ENCODE measurements at places on chromosomes 13 and 19.
A peak's percentile ranks its signal among the peaks of the same experiment; 100 is the strongest.

DNA sequence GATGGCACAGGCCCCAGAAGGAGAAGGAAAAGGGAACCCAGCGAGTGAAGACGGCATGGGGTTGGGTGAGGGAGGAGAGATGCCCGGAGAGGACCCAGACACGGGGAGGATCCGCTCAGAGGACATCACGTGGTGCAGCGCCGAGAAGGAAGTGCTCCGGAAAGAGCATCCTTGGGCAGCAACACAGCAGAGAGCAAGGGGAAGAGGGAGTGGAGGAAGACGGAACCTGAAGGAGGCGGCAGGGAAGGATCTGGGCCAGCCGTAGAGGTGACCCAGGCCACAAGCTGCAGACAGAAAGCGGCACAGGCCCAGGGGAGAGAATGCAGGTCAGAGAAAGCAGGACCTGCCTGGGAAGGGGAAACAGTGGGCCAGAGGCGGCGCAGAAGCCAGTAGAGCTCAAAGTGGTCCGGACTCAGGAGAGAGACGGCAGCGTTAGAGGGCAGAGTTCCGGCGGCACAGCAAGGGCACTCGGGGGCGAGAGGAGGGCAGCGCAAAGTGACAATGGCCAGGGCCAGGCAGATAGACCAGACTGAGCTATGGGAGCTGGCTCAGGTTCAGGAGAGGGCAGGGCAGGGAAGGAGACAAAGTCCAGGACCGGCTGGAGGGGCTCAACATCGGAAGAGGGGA, 1.1 kb downstream of the PPP1R12C start:
- peak; percentile 35 for DNase-seq

GRCh38 chr13:89554801-89555200, 1792.7 kb upstream of the MIR17HG start:
- no peak for DNase-seq

DNA sequence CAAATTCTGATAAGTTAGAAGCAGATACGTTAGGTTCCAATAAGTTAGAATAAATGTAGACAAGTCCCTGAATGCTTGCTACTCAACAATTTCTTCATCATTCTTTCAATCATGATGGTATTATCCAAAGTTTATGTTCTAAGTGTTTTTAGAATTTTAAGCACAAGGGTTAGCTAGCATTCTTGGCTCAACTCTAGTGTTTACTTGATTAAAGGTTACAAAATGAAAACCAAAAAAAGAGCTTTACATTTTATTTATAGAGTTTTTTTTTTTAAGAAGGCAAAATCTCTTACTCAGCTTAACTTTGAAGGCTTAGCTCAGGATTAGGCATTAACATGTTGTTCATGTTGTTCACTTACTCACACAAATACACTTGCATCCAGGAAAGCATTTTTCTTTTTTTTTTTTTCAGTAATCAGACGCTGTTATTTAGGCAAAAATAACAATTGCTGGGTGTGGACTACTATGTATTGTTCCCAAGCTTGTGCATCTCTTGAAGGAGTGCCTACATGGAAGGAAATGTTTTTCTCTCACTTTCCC, 420.6 kb downstream of the DCT start:
- no peak for DNase-seq

- no peak for DNase-seq
Observed at GRCh38 chr19:3250675-3251074, 26.2 kb downstream of the CELF5 start.

- no peak for DNase-seq
Observed at GRCh38 chr19:21751384-21751783, 16.0 kb downstream of the ZNF100 start.

DNA sequence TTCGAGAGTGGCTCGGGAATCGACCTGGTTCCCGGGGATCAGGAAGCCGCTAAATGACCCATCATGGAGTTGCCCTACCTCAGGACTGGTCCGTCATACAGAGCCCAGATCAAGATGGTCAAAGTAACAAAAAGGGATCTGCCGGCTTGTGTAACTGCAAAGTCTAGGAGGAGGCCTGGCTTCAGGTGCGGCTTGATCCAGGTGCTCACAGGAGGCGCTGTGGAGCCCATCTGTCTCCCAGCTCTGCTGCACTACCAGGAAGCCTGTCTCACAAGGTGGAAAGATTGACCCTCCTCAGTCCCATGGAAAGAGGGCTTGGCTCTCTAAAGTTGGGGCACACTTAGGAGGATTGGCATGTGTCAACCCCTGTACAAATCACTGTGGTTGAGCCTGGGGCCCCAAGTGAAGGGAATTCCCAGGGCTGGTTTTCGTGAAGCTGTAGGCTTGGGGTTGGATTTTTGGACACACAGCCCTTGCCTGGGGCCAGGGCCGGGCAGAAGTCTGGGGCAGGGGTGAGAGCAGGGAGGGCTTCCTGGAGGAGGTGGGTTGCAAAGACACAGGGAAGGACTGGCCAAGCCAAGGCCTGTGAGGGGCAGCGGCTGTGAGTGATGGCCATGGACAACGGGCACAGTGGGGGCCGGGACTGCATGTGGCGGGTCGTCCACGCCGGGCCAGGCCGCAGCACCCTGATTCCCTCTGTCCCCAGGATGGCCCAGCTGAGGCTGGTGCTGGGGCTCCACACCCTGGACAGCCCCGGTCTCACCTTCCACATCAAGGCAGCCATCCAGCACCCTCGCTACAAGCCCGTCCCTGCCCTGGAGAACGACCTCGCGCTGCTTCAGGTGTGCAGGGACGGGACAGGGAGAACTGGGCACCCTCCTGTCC, 4.2 kb downstream of the GZMM start:
- no peak for DNase-seq

DNA sequence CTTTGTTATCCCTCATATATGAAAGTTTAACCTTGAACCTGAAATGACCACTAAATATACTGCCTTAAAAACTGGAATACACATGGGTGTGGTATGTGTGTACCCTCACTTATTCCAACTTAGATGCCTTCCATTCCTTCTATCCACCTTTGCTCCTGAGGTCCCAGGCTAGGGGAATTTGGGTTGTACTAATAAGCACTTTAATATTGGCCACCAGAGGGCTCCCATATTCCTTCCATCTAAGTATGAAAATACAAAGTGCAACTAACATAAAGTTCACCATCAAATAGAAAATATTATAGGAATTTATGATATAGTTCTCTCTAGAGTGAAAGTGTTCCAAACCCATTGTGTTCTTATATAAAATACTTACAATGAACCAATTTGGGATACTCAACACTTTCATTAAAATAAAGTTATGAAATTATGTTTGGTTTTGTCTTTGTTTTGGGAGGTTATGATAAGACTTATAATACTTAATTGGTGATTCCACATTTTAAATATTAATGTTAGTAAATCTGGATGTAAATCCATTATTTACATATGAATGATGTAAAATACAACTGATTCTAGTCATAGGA, 62.3 kb downstream of the ITGBL1 start:
- DNase-seq: no peak

GRCh38 chr13:92414851-92415250, 811.8 kb upstream of the GPC6 start:
- DNase-seq: no peak

DNA sequence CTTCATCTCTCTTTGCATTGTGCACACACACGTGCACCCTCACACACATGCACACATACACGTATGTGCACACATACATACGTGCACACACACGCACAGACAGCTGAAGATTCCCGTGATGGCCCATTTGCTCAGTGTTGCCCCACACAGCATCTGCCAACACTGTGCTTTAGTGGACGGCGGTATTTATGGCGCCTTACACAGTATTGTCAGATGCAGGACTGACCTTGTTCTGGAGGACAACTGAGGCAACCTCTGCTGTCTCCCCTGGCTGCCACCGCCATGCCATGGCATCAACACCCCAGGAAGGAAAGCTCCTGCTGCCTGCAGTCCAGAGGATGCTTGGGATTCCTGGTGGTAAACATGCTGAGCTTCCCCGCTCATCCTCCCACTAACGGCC, 316.4 kb downstream of the TEX29 start:
- no peak for DNase-seq

All from CD8-positive, alpha-beta memory T cell (primary cell).